PC-3 (cell line): ENCODE measurements at places on chromosomes 1 and 21. TPM values are rescaled to one million over a fixed set of nuclear protein-coding genes. Genes with fewer than 3 reads are reported as not detected.

DNA sequence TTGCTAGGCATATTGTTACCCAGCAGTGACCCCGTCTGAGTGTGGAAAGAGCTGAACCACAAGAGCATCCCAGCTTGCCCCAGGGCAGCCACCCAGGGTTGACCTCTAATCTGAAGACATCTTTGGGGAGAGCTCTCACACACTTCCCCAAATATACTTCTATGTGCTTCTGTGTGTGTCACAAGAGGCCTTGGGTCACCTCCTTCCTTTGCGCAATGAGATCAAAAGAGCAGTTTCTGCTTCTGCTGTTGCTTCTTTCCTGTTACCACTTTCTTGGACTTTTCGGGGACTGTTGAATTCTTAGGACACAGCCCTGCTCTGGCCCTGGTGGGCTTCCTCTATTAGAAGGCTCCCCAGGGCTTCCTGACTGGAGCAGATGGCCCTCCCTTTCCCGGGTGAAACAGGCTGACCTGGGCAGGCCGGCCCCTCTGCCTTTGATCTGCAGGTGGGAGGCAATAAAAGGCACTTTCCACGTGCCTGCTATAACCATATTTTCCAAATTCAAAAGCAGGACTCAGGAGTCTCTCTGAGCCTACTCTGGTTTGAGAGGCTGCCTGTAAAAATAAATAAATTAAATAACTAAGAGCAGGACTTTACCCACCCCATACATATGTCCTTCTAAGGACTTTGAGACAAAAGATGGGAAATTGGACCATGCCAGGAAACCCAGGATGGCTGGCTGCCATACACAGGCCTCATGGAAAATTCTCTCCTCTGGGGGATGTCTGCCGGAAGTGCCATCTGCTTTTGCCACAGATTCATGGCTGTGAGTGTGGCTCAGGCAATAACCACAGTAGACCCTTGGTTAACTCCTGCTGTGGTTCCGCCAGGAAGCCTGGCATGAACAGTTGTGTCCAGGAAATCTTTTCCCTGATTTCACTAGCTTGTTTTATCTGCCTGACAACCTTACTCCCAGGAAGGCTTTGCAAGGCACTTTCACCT, 28.3 kb upstream of the RCSD1 start:
- no peak for DNase-seq
- H3K27ac ChIP-seq = no peak overlapping the region
- no peak overlapping the region for H3K4me3 ChIP-seq
- no peaks in the 10 kb centered on the region for H3K4me1 ChIP-seq
- no peaks in the 10 kb centered on the region for H3K36me3 ChIP-seq

DNA sequence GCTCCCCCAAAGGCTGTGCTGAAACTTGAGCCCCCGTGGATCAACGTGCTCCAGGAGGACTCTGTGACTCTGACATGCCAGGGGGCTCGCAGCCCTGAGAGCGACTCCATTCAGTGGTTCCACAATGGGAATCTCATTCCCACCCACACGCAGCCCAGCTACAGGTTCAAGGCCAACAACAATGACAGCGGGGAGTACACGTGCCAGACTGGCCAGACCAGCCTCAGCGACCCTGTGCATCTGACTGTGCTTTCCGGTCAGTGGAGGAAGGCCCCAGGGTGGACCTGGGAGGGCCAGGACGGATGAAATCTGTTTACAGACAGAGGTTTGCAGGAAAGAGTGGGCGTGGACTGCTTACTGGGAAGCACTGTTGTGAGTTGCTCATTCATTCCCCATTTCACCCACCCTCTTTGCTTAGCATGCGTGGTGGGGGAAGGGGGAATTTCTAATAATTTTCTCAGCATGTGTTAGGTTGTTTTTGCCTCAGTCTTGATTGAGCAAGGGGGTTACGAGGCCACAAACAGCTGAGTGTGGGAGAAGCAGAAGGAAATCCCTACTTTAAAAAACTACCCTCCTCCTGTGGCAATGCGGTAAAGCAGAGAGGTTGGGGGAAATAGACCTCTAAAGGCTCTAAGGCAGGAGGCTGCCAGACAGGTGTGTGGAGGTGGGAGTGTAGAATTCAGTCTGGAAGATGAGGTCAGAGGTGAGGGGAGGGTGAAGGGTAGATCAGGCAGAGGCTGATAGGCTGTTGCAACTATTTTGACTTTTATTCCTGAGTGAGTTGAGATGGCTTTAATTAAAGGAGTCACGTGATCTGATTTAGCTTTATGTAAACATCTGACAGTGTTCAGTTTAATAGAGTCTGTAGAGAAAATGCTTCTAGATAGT, 1.3 kb downstream of the FCGR2A start:
- H3K27me3 ChIP-seq = no peaks in the 10 kb centered on the region
- 0 out of 2 replicates have a peak, but pooled peaks cover 4% of the 10 kb centered on the region for H3K4me1 ChIP-seq
- no peak overlapping the region for H3K27ac ChIP-seq
- DNase-seq = no peak
- H3K4me3 ChIP-seq = no peak overlapping the region

GRCh38 chr1:50968821-50969610, 1.0 kb upstream of the CDKN2C start:
- H3K36me3 ChIP-seq = no peaks in the 10 kb centered on the region
- DNase-seq = peak; percentile 29
- peaks cover 19% of the 10 kb centered on the region for H3K4me1 ChIP-seq
- peak overlapping the region; percentile 84 for H3K27ac ChIP-seq

GRCh38 chr1:65165269-65165993, 17.4 kb downstream of the AK4 start:
- peaks cover 8% of the 10 kb centered on the region; the same call in 1 of the 2 replicates for H3K4me1 ChIP-seq
- no peak for DNase-seq
- H3K36me3 ChIP-seq = no peaks in the 10 kb centered on the region
- no peaks in the 10 kb centered on the region for H3K27me3 ChIP-seq

- peaks cover 5% of the 10 kb centered on the region; the same call in 1 of the 2 replicates for H3K36me3 ChIP-seq
- peaks cover 22% of the 10 kb centered on the region for H3K4me1 ChIP-seq
- DNase-seq = no peak
- peaks cover 22% of the 10 kb centered on the region for H3K27me3 ChIP-seq
- peak overlapping the region; percentile 65 for H3K4me3 ChIP-seq
- H3K27ac ChIP-seq = no peak overlapping the region
Measured at GRCh38 chr1:942411-942821, 16.6 kb downstream of the NOC2L start.

The ACTL8 gene
- not detected in 2 replicates for total RNA-seq

GRCh38 chr21:29248124-29248523, 50.6 kb upstream of the BACH1 start:
- no peak for DNase-seq
- H3K4me1 ChIP-seq = no peaks in the 10 kb centered on the region
- no peaks in the 10 kb centered on the region for H3K27me3 ChIP-seq
- H3K27ac ChIP-seq = no peak overlapping the region
- no peak overlapping the region for H3K4me3 ChIP-seq
- no peaks in the 10 kb centered on the region for H3K36me3 ChIP-seq

The OR2L13 gene
- not detected in 2 replicates for total RNA-seq

- peaks cover 26% of the 10 kb centered on the region for H3K27me3 ChIP-seq
- no peaks in the 10 kb centered on the region for H3K4me1 ChIP-seq
- no peaks in the 10 kb centered on the region for H3K36me3 ChIP-seq
- no peak for DNase-seq
- no peak overlapping the region for H3K27ac ChIP-seq
- no peak overlapping the region for H3K4me3 ChIP-seq
Measured at GRCh38 chr1:5391725-5392124, 600.5 kb downstream of the NPHP4 start.
